ENCODE measurements at places on chromosomes 5 and 9.

GRCh38 chr9:30507166-30507565 lies 1877.3 kb upstream of the ACO1 start:
- DNase-seq, result no peak

GRCh38 chr5:115132465-115132864 lies 37.2 kb downstream of the TRIM36 start:
- DNase-seq, result no peak

GRCh38 chr9:26974927-26975326 lies 18.7 kb downstream of the IFT74 start:
- no peak for DNase-seq

- DNase-seq, result no peak
These were observed 12.9 kb downstream of the DYNC2I2 start for GRCh38 chr9:128643519-128644300.

DNA sequence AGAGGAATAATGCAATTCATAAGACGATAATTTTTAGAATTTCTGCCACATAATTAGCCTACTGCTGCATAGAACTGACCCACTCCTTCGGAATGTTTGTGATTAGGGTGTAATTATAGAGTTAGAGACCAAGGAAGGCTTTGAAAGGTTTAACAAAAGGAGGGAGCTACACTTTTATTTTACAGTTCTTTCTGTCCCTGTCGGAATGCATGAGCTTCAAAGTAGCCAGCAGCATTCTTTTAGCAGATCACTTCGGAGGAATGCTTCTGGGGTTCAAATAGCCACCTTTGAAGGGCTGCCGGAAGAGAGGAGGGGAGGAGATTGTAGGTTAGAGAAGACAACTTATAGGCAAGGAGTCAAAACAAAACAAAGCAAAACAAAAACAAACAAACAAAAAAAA lies 168.1 kb downstream of the GRIA1 start:
- DNase-seq, result no peak

DNA sequence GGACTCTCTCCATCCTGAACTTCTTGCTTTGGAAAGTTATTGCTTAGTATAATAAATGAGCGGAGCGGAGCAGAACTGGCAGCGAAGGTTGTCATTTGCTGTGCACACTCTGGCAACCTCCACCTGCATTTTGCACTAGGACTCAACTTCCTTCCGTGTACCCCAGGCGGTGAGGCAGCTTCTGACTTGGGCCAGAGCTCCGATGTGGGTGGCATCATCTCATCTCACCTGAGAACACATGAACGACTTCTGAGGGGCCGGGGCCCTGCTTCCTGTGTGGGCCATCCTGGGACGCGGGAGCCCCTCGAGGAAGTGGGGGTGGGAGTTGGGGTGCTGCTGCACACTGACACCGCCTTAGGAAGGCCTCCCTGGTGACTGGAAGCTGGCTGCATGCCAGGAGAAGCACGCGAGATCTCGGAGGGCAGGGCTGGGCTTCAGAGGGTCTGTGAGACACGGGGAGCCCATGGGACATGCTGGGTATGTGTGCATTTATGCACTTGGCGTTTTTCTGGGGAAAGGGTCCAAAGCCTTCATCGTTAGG lies 56.5 kb upstream of the COL5A1 start:
- DNase-seq, result no peak

Measured in stimulated activated CD8-positive, alpha-beta memory T cell treated with anti-CD3 and anti-CD28 coated beads, Interleukin-2, amount 100 ng/mL, for 48 hours (primary cell).